Mesothelial cell of epicardium (in vitro differentiated cells): ENCODE measurements at places on chromosomes 2 and 18.

GRCh38 chr2:202261531-202261930, 4.0 kb upstream of the NOP58 start:
- no peak overlapping the region for H3K4me3 ChIP-seq
- DNase-seq: no peak
- peaks cover 7% of the 10 kb centered on the region for H3K4me1 ChIP-seq

GRCh38 chr2:171166328-171166983, 5.8 kb upstream of the TLK1 start:
- H3K27me3 ChIP-seq: no peaks in the 10 kb centered on the region
- H3K4me1 ChIP-seq: peaks cover 57% of the 10 kb centered on the region
- DNase-seq: no peak

GRCh38 chr2:69452687-69453086, 15.5 kb upstream of the NFU1 start:
- H3K27me3 ChIP-seq: peaks cover 6% of the 10 kb centered on the region
- no peak for DNase-seq
- no peak overlapping the region for H3K4me3 ChIP-seq
- no peaks in the 10 kb centered on the region for H3K36me3 ChIP-seq
- peaks cover 21% of the 10 kb centered on the region for H3K4me1 ChIP-seq
- H3K27ac ChIP-seq: no peak overlapping the region

DNA sequence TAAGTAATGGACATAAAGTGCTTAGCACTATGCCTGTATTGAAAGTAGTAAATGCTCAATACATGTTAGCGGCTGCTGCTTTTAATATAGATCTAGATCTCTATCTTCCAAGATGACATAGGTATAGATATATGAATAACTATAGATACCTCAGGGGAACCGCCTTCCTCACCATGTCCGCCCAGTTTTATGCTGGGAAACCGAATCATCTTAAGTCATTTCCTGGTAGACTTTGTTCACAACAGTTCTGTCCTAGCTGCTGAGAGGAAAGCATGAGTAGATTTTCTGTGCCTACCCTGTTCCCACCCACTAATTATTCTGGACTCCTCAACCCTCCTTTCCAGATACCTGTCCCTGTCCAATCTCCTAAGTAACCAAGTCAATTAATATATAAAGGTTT, 21.6 kb upstream of the ITM2C start:
- H3K27me3 ChIP-seq: peaks cover 32% of the 10 kb centered on the region
- H3K36me3 ChIP-seq: no peaks in the 10 kb centered on the region
- no peak overlapping the region for H3K4me3 ChIP-seq
- no peak overlapping the region for H3K27ac ChIP-seq
- no peak for DNase-seq

DNA sequence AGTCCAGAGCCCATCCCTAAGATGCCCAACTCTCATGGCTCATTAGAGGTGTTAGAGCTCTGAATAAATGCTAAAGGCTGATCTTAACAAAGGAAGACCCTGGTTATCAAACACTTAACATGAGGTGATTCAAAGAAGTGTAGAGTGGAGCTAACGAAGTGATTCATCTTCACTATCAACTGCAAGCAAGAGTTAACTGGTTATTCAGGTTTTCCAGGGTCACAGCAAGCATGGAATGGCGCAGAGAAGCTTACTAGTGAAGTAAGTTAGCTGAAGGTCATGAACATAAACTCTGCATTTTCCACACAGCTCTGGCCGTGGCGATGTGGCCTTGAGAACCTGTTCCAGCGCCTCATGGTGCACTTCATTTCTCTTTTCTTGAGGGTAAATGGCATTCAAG, 17.0 kb downstream of the RND3 start:
- H3K4me3 ChIP-seq: no peak overlapping the region
- no peak for DNase-seq
- peaks cover 95% of the 10 kb centered on the region for H3K4me1 ChIP-seq
- H3K27ac ChIP-seq: peak overlapping the region; percentile 90
- H3K27me3 ChIP-seq: no peaks in the 10 kb centered on the region
